ENCODE measurements at places on chromosomes 6 and 20. TPM values are rescaled to one million over a fixed set of nuclear protein-coding genes. Genes with fewer than 3 reads are reported as not detected.

GRCh38 chr6:21375151-21376116 is 218.1 kb upstream of the SOX4 start:
- DNase-seq, result no peak

ASXL1 gene
- 8.8 TPM for polyA plus RNA-seq

COL20A1 gene
- not detected for polyA plus RNA-seq

GRCh38 chr6:152348116-152348515 is 289.0 kb downstream of the SYNE1 start:
- DNase-seq, result no peak

- DNase-seq, result peak; percentile 54
These were observed 65.8 kb downstream of the ADTRP start for GRCh38 chr6:11712760-11713159.

DNA sequence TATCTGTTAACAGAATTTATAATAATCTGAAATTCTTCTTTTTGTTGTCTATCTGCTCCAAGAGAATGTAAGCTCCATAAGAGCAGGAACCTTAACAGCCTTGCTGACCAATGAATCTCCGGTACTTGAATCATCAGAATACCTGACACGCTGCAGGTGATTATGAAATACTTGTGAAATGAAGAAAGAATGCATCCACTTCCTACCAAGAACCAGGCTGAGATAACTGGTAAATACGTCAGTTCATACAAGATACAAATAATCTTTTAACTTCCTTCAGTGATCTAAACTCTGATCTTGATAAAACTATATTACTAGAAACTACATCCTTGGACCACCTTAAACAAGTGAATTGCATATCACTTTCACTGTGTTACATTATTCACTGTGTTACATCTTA is 116.2 kb downstream of the MAP3K5 start:
- DNase-seq, result no peak

TAGAP gene
- 215 TPM for polyA plus RNA-seq

- no peak for DNase-seq
These were observed 1.1 kb downstream of the FBXO30 start for GRCh38 chr6:145813285-145814034.

- DNase-seq, result no peak
These were observed 45.0 kb downstream of the CARMIL1 start for GRCh38 chr6:25324066-25324762.

- no peak for DNase-seq
These were observed 16.8 kb downstream of the CD83 start for GRCh38 chr6:14134211-14134910.

- no peak for DNase-seq
These were observed 2.7 kb downstream of the DLL1 start for GRCh38 chr6:170288091-170288631.

TTK gene
- polyA plus RNA-seq, result not detected

DNA sequence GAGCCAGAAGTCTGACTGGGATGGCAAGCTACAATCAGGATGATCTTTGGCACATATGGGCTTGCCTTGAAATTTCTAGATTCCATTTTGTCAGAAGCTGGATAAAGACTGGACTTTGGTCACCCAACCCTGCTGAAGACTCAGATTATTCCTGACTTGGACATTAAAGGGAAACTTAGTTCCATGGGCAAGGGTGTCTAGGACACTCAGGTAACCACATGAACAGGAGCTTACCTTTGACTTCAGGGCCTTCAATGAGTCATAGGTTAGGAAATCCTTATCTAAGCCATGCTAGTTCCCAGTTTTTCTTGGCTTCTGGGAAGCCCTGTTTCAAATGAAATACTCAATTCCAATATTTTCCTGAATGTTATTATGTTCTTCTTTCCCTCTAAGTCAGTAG is 28.5 kb upstream of the IFNGR1 start:
- no peak for DNase-seq

GRCh38 chr6:80792151-80792550 is 685.7 kb downstream of the BCKDHB start:
- no peak for DNase-seq

DNA sequence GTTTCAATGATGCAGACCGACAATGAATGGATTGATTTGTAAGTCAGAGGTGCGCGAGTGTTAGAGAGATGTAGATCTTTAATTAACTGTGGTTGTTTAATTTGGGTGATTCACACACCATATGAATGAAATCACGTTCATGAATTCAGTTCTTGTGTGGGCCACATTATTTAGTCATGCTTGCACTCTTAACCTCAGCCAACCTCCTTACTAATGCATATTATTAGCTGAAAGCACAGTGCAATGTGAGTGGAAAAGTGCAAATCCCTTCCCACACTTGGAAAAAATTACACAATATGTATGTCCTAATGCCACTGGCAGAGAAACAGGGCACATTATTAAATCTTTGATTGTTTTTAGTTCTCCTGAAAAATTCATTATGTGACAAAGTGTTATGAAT is 512.5 kb downstream of the BCKDHB start:
- no peak for DNase-seq

GRCh38 chr20:58622671-58623578 is 28.2 kb upstream of the STX16 start:
- DNase-seq, result no peak

- DNase-seq, result peak; percentile 45
These were observed 339.6 kb downstream of the ARHGAP18 start for GRCh38 chr6:129370268-129370916.

DNA sequence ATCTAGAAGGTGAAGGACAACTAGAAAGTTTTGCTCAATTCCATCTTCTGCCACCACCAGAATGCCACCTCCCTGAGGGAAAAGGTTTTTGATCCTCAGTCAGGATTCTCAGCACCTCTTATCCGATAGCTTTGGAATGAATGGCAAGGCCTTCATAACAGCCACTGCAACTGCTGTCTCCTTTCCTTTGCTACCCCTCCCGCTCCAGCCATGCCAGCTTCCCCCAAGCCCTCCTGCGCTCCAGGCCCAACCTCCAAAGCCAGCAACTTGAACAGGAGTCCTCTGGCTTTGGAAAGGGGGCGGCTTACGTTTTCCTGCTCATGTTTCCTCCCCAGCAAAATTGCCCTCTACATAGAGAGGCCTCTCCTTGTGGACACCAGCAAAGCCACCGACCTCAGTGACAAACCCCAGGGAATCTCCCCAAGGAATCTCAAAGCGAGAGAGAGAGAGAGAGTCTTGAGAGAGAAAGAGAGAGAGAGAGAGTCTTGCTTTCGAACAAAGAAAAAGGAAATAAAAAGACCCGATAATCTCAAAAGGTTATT is 420 bp upstream of the BTN2A1 start:
- no peak for DNase-seq

DNA sequence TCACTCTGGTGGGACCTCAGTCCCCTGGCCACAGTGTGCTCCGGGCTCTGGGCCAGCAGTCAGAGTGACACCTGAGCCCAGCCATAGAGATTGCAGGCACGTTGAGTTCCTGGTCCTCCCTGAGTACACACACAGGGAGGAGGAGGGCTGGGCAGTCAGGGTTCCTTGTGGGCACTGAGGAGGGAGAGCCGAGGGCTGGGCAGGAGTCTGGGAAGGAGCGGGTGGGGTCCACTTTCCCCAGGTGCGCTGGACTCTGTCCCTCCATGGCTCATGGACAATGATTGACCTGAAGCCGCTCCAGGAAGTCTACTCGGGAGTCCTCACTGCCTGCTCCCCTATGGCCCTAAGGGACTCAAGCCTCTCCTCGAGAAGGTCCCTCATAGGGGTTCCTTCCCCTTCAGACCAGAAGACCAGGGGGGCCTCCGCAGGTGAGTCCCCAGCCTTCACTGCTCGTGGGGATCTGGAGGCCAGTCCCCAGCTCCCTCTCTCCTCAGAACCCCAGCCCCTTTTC is 1.1 kb downstream of the SLC44A4 start:
- no peak for DNase-seq

LAMP5 gene
- not detected for polyA plus RNA-seq
